Daoy (cell line): ENCODE measurements at places on chromosomes 5 and 9. TPM values are rescaled to one million over a fixed set of nuclear protein-coding genes. Genes with fewer than 3 reads are reported as not detected.
A peak's percentile ranks its signal among the peaks of the same experiment; 100 is the strongest.

DNA sequence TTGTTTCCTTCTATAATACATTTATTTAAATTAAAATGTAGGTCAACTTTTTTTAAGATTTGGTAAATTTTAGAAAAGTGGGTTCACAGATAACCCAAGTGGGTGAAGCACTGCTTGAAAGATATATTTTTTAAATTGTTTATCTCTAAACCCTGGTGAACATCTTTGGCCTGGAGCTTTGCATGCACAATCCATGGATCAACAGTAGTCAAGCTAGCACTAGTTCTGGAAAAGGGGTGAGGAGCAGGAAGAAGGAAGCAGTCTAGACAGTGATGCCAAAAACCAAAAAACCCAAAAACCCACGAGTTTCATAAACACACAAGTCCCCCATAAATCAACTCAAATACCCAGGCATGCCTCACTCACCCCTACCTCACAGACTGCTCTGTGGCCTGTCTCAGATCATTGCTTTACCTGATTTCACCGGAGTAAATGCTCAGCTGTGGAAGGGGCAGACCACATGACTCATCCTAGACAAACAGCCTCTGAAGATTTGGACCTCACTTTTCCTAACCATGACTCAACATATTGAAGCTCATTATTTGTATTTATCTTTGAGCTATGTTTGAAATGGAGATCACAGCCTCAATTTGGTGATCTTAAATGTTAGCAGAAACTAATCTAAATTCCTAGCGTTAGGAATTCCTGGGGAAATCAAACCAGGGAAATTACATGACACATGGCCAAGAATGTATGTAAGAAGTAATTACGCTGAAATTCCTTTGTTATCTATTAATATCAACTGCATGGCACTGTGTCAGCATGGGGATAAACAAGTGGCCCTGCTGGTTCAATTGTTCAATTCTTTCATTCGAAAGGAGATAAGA is 149.6 kb downstream of the ZNF608 start:
- peak; percentile 95 for DNase-seq

- DNase-seq, result peak; percentile 68
Observed at GRCh38 chr5:59066367-59067163, 483.7 kb downstream of the RAB3C start.

- peak; percentile 92 for DNase-seq
Observed at GRCh38 chr9:136267261-136268111, 21.9 kb upstream of the QSOX2 start.

The HAVCR2 gene
- total RNA-seq, result 0.12 and 0.97 TPM in 2 replicates

GRCh38 chr9:81372628-81373191 is 316.6 kb downstream of the TLE1 start:
- DNase-seq, result no peak

- no peak for DNase-seq
Observed at GRCh38 chr5:135066781-135067180, 32.8 kb upstream of the PITX1 start.

DNA sequence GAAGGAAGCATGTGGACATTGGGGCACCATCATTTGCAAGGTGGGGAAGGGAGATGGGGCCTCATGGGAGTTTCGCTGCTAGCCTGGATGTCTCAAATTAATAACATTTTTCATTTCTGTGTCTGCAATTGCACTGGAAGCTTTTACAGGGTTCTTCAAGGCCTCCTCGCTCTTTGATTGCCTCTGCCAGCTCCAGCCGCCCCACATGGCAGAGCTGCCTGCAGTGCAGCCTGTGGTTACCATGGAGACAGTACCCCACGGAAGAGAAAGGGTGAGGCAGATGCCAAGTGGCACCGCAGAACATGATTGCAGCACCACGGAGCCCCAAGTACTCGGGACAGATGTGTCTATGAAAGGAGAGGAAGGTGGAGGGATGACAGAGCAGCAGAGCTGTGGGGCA is 25.4 kb downstream of the CTNND2 start:
- peak; percentile 45 for DNase-seq

GRCh38 chr5:6450319-6450833 is 1.7 kb downstream of the UBE2QL1 start:
- DNase-seq, result no peak

The SLC46A2 gene
- total RNA-seq, result not detected in 2 replicates

DNA sequence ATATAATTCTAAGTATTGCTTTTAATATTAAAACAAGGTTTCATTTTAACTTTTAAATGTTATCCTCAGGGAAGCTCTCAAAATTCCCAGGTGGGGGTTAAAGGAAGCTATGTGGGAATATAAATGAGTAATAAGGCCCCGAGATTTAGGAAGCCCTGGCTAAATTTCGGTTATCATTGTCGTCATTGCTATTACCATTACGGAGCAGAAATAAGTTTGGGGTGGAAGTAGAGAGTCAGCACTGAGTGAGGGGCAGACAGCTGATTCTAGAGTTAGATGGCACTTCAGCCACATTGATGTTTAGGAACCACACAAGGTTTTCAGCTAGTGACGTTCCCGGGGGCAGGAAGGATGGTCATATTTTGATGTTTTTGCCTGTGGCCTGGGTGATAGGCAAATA is 74.9 kb downstream of the NREP start:
- DNase-seq, result no peak

DNA sequence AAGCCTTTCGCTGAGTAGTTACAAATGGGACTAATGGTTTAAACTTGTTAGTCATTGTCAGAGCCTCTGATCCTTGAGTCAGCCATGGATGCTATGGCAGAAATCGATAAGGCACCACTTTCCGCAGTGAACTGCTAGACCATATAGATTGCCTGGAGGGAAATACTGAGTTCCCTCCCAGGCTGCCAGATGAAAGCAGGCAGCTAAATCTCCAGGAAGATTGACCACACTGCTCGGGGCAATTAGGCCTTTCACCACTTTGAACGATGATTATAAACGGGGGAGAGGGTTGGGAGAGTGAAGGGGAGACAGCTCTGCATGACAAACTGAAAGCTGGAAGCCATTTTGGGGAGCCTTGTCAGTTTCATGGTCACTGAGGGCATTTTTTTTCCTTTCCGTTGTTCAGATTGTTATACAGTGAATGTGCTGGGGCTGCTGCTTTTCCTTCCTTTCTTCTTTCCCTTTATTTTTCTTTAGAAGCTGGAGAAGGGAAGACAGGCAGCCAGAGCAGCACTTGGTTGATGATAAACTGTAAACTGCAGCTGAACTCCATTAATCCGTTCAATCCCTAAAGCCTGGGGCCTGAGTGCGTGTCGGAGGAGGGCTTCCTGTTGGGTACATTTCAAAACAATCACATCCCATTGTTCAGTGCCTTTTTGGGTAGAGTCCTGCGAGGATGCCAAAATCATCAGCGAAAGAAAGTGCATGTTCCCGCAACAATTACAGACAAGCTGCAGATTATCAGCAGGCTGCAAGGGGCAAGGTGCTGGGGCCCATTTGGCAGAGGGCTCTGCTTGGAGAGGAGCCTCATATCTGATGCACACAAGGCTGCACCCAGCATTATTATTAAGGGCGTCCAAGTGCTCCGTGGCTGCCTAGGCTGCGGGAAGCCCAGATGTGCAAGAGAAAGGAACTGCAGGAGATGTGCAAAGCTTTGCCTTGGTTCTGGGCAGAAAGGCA is 308.4 kb downstream of the PSAT1 start:
- DNase-seq, result no peak

The ABLIM3 gene
- 6.4 and 10.6 TPM in 2 replicates for total RNA-seq

The ADAMTS16 gene
- 10.7 and 11.6 TPM in 2 replicates for total RNA-seq

GRCh38 chr5:72917371-72917776 is 38.5 kb upstream of the FCHO2 start:
- DNase-seq, result no peak

The SHISAL2B gene
- not detected in 2 replicates for total RNA-seq

DNA sequence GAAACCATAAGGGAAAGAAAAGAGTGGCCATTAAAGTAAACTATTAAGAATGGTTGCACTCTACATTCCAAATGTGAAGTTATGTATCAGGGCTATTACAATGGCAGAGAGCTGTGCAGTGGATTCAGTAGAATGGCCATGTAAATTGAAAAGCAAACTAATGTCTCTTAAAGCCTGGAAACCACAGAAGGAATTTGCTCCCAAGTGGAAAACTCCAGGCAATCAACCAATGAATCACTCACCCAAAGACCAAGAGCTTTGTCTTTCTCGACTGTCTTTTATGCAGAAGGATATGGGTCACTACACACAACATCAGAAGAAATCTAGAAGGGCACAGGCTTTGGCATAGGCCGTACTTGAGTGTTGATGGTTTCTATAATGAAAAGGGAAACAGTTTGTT is 114.9 kb downstream of the TLE1 start:
- DNase-seq, result peak; percentile 67

DNA sequence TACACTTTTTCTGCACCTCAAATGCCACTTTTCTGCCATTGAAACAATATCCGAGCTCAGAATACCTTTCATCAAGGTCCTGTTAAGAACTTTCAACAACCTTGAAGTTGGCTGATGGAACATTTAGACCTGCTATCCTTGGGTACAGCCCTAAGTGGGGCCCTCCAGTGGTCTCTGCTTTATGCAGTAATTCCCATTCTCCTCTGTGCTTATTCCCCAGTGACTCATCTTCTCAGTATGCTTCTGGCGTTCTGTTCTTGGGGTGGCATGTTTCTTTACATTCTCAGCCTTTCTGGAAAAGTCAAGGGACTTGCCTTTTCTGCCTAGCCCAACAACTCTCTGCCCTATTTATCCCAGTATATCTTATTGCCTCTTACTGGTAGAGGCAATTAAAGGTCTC is 7.1 kb downstream of the ANP32B start:
- DNase-seq, result peak; percentile 61

The KIAA1958 gene
- total RNA-seq, result 4.4 TPM in 2 replicates

DNA sequence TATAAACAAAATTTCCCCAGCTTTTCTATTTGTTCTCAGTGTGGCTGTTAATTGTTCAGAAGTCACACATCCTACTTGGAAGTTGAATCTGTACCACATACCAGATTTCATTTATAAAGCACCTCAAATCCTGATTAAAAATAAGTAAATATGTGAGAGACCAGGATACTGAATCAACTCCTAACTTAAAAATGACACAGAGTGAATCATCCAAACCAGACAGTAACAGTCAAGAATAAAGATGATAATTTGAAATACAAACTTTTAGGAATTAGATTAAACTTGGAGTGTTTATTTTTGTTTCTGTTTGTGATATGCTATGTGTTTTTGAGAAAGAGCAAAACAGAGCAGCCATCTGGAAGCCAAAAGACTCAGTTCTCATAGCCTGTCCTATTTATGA is 633.2 kb upstream of the RORB start:
- no peak for DNase-seq

The SPINK7 gene
- total RNA-seq, result not detected in 2 replicates

The SOHLH1 gene
- 0.18 TPM in 1 of 2 replicates, not detected in the other for total RNA-seq

The BTNL3 gene
- not detected in 2 replicates for total RNA-seq

GRCh38 chr9:76394960-76395252 is 680 bp upstream of the RFK start:
- peak; percentile 38 for DNase-seq

DNA sequence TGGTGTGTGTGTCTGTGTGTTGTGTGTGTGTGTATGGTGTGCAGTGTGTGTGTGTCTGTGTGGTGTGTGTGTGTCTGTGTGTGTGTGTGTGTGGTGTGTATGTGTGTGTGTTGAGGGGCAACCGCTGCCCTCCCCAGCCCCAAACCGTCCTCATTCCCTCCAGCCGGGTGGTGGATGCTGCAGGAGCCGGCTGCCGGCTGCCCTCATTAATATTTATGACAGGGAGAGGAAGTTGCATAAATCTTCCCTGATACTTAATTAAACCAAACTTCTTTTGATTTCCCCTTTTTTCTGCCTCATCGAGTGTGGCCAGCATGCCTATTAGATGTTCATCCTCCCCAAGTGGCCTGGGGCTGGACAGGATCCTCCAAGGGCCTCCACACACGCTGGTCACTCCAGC is 121.4 kb upstream of the MVB12B start:
- DNase-seq, result no peak

DNA sequence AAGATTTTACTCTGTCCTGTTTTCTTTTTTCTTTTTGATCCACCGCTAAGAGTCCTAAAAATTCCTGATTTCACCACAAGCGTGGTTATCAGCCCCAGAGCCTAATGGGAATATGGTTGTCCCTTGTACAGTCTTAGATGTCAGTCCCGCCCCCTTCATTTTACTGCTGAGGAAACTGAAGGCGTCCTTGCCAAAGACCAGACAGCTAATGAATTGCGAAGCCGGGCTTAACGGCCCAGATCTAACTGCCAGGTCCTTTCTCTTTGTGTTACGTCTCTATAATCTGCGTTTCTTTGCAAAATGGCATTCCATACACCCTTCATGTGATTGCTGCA is 497 bp downstream of the NSA2 start:
- DNase-seq, result peak; percentile 19

DNA sequence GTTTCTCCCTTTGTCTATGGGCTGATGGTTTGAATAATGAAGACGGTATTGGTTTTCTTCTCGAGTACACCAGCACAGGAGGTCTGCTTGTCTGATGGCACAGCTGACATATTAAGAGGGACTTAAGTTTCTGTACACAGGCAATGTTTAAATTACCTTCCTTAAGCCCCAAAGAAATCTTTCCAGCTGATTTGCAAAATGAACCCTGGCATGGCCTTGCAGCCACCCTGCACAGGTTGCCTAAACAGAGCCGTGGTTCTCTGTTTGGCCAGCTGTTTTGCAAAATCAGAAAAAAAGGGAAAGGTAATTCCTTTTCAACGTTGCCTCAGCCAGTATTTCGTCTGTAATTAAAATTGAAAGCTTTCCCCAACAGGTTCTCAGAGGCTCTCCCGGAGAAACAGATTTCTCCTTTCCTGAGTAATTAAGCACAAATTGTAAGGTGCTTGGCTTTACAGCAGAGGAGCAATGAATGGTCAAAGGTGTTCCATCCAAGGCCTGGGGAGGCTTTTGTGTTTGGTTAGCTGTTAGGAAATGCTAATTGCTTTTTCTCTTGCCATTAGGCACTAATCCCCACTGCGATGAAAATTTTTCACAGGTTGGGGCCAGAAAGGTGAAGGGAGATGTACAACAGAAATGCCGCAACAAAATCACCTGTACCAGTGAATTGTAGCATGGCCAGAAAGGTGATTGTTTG is 138.9 kb downstream of the RASEF start:
- DNase-seq, result no peak

The TMOD1 gene
- 3.9 and 4.1 TPM in 2 replicates for total RNA-seq

The ACTBL2 gene
- total RNA-seq, result 7.1 and 8.7 TPM in 2 replicates

DNA sequence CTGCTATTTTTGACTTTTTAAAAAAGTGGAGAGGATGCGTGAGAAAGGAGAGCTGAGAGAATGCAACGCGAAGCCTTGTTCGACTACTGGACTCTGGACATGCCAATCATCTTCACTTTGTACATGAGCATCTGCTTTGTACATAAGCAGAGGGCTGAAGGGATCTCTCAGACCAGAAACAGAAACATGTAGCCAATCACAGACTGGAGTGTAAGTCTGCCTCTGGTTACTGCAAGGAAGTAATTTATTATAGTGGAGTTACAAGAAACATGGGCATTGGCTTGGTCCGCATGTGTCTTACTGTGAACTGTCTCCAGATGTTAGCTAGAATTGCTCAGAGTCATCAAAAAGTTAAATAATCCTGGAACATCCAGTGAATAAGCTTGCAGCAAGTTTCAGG is 190.0 kb upstream of the GRAMD2B start:
- no peak for DNase-seq

- no peak for DNase-seq
Observed at GRCh38 chr9:121196389-121196788, 5.3 kb downstream of the RAB14 start.

The RALGPS1 gene
- 4.9 and 18.7 TPM in 2 replicates for total RNA-seq
